ENCODE measurements at places on chromosomes 11 and 22. TPM values are rescaled to one million over a fixed set of nuclear protein-coding genes. Genes with fewer than 3 reads are reported as not detected.

Gene ALG8
- 61.7 TPM for total RNA-seq

- H3K27ac ChIP-seq, result no peak overlapping the region
- no peak overlapping the region for H3K4me3 ChIP-seq
- no peaks in the 10 kb centered on the region for H3K4me1 ChIP-seq
- DNase-seq, result no peak
These were observed 420.9 kb downstream of the METTL15 start for GRCh38 chr11:28529046-28529445.

- DNase-seq, result no peak
- H3K36me3 ChIP-seq, result peaks cover 10% of the 10 kb centered on the region
- peaks cover 20% of the 10 kb centered on the region for H3K4me1 ChIP-seq
- peak overlapping the region; percentile 27 for H3K27ac ChIP-seq
These were observed 53.2 kb downstream of the ALX4 start for GRCh38 chr11:44256673-44257291.

GRCh38 chr11:21909145-21909544 is 283.7 kb upstream of the ANO5 start:
- no peaks in the 10 kb centered on the region for H3K4me1 ChIP-seq
- H3K4me3 ChIP-seq, result no peak overlapping the region
- no peaks in the 10 kb centered on the region for H3K36me3 ChIP-seq
- no peak for DNase-seq

DNA sequence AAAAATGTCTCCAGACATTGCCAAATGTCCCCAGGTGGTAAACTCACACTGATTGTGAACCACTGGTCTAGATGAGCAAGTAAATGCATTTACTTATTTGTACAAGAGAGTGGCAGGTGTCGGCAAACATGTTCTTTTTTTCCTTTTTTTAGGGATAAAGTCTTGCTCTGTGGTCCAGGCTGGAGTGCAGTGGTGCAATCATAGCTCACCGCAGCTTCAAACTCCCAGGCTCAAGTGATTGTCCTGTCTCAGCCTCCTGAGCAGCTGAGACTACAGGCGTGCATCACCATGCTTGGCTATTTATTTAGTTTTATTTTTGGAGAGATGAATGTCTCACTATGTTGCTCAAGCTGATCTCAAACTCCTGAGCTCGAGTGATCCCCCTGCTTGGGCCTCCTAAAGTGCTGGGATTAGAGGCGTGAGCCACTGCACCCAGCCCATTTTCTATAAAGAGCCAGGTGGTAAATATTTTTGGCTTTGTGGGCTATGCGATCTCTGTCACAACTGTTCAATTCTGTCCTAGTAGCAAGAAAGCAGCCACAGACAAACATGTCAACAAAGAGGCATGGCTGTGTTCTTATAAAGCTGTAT is 1.4 kb downstream of the VPREB1 start:
- peaks cover 6% of the 10 kb centered on the region for H3K27me3 ChIP-seq
- peaks cover 18% of the 10 kb centered on the region for H3K4me1 ChIP-seq
- no peak for DNase-seq
- no peak overlapping the region for H3K27ac ChIP-seq
- no peak overlapping the region for H3K4me3 ChIP-seq

GRCh38 chr22:48799227-48799970 is 1028.3 kb downstream of the BRD1 start:
- H3K4me3 ChIP-seq, result no peak overlapping the region
- DNase-seq, result no peak
- no peak overlapping the region for H3K27ac ChIP-seq
- no peaks in the 10 kb centered on the region for H3K27me3 ChIP-seq
- H3K36me3 ChIP-seq, result no peaks in the 10 kb centered on the region
- no peaks in the 10 kb centered on the region for H3K4me1 ChIP-seq

- no peak overlapping the region for H3K27ac ChIP-seq
- peaks cover 34% of the 10 kb centered on the region for H3K36me3 ChIP-seq
- H3K4me3 ChIP-seq, result no peak overlapping the region
- no peak for DNase-seq
- H3K4me1 ChIP-seq, result peaks cover 10% of the 10 kb centered on the region
- H3K27me3 ChIP-seq, result peaks cover 5% of the 10 kb centered on the region
These were observed 14.9 kb downstream of the NCR3LG1 start for GRCh38 chr11:17366495-17366894.

DNA sequence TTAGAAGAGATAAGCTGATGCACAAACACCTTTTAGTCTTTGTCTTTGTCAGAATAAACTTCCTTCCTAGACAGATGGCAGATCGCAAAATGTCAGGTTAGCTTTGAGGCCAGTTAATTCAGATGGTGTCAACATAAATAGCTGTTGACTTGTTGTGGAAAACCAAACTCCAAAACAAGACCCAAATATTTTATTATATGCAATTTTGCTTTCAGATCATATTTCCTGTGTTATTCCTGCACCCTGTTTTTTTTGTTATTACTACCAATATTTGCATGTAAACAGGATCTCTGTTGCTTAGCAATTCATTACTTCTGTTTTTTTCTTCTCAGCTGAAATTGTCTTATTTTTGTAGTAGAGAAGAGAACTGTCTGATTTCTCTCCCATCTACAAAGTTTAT is 316.0 kb downstream of the ETS1 start:
- no peak overlapping the region for H3K4me3 ChIP-seq
- H3K4me1 ChIP-seq, result peaks cover 10% of the 10 kb centered on the region
- peaks cover 2% of the 10 kb centered on the region for H3K36me3 ChIP-seq
- DNase-seq, result no peak

DNA sequence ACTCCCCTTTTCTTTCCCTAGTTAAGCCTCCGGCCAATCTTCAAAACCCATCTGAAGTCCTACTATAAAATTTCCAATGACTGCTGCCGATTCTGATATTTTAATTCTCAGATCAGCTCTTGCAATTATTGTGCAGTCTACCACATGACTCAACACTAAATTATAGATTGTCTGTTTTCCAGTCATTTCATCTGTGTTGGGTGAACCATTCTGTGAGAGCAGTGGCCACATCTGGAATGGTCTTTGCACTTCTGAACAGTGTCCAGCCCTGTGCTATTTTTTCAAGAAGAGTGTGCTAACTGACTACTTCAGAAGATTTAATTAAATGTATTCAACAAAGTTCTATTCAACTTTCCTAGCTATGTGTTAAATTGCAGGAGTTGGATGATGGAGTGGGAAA is 47.2 kb upstream of the MMP7 start:
- H3K4me3 ChIP-seq, result no peak overlapping the region
- peaks cover 35% of the 10 kb centered on the region for H3K4me1 ChIP-seq
- H3K27me3 ChIP-seq, result no peaks in the 10 kb centered on the region

Gene PATE4
- not detected for total RNA-seq

Gene CFAP300
- total RNA-seq, result not detected

DNA sequence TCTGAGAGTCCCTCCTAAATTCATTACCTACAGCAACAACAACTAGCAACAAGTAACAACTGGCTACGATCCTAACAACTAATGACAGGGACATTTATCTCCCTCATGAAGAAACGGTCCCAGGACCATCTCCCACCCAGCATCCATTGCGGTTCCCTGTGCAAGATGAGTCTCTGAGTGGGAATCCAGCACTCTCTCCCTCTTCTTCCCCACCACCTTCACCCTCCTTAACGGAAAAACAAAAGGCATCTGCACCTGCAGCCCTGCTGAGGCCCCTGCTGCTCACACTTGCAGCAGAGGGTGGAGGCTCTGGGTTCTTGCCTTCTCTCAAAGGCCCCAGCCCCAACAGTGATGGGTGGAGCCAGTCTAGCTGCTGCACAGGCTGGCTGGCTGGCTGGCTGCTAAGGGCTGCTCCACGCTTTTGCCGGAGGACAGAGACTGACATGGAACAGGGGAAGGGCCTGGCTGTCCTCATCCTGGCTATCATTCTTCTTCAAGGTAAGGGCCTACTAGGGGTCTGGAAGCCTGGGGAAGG is at the start of gene CD3G:
CD3G (plus strand) TSS at position 364 of the 535 bp plus-strand sequence; CDS start at position 444, 80 bp downstream.
- peaks cover 53% of the 10 kb centered on the region for H3K36me3 ChIP-seq
- H3K27me3 ChIP-seq, result no peaks in the 10 kb centered on the region
- DNase-seq, result peak; percentile 92
- peak within 1 kb of the TSS; percentile 100 for H3K27ac ChIP-seq
- peak within 1 kb of the TSS; percentile 90 for H3K4me3 ChIP-seq
- peaks cover 73% of the 10 kb centered on the region for H3K4me1 ChIP-seq

Gene PHLDB1
- total RNA-seq, result 1.3 TPM

Gene ABCC8
- not detected for total RNA-seq

- no peaks in the 10 kb centered on the region for H3K36me3 ChIP-seq
- H3K27me3 ChIP-seq, result no peaks in the 10 kb centered on the region
- no peak overlapping the region for H3K27ac ChIP-seq
- no peak for DNase-seq
- H3K4me1 ChIP-seq, result no peaks in the 10 kb centered on the region
These were observed 47.6 kb upstream of the TEAD1 start for GRCh38 chr11:12626616-12627015.

DNA sequence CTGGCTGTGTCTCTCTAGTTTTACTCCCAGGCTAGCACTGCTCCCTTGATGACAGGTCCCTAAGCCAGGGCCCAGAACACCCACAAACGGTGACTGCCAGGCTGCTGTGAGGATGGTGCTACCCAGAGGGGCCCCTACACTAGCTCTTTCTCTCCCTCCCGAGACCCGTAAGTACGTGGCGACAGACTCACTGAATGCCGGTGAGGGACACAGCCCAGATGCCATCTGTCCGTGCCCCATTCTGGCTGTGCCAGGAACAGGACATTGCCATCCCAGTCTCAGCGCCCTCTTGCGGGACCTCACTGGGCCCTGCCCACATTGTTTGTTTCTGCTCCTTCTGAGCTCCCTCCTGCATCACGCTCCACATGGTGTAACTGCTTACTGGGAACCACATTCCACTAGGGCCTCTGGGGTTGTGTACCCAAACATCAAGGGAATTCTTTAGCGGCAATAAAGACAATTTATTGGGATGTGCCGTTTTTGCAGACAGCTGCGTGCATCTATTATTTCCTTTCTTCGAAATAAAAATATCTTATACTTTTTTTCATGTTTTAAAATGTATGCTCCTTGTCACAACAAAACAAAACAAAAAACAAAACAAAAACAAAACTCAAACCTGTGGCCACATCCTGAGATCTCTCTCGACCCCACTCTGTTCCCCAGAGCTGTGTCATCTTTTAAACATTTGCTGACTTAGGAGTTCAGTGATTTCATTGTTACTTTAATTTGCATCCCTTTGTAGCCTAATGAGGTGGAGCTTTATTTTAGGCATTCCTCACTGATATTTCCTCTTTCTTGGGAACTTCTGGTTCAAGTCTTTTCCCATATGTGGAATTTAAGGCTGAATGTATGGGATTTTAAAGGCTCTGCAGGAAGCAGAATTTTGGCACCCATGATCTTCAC is 4.4 kb upstream of the TPCN2 start:
- H3K27me3 ChIP-seq, result peaks cover 14% of the 10 kb centered on the region
- H3K36me3 ChIP-seq, result no peaks in the 10 kb centered on the region
- H3K4me3 ChIP-seq, result no peak overlapping the region
- no peak overlapping the region for H3K27ac ChIP-seq
- peak; percentile 74 for DNase-seq

Gene CLCF1
- 0.63 TPM for total RNA-seq

Gene NNMT
- total RNA-seq, result not detected

GRCh38 chr22:21714059-21714770 is 21.4 kb downstream of the YPEL1 start:
- H3K36me3 ChIP-seq, result peaks cover 2% of the 10 kb centered on the region
- H3K4me3 ChIP-seq, result no peak overlapping the region
- no peak for DNase-seq
- H3K27ac ChIP-seq, result no peak overlapping the region
- H3K4me1 ChIP-seq, result peaks cover 4% of the 10 kb centered on the region

DNA sequence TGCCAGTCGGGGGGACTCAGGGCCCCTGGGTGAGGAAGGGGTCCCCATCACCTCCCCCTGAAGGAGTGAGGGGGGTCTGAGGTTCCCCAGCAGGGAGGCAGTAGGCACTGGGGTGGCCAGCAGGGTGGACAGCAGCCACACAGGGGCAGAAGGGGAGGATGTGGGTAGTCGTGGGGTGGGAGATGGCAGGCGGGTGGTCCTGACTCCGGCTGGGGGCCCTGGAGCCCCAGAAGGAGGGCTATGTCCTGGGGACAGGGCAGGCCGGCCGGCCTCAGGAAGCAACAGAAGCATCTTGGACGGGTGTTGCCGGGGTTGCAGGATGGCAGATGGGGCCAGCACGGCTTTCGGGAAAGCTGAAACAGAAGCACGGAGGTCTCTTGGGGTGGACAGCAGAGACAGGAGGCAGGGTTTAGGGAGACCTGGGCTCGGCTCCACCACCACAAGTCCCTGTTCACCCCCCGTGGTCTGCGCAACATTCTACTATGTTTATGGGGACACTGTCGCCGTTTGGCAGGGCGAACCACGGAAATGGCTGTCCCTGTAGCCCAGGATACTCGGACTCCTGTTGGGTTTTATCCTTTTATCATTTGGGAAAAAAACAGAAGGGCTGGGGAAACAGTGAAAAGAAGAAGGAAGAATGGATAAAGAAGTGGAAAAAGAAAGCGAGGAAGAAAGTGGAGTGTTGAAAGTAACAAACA is 14.1 kb downstream of the VWCE start:
- peaks cover 6% of the 10 kb centered on the region for H3K36me3 ChIP-seq
- no peak overlapping the region for H3K27ac ChIP-seq
- peaks cover 2% of the 10 kb centered on the region for H3K4me1 ChIP-seq
- no peak for DNase-seq

Gene DEFB131B
- total RNA-seq, result not detected

DNA sequence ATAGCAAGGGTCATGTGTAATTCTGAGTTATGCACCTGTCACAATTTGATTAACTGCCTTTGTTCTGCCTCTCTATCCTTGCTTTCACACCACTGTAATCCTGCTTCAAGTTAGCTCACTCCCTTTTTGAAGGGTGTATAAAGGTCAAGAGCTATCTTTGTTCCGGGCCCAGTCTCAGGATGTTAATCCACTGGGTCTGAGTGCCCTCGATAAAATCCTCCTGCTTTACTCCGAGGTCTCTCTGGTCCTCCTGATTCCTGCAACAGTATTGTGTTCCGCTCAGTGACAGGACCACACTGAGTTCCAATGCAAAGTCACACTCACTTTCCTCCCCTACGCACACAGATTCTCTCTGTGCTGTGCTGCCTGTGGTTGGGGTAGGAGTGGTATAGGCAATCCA is 186.5 kb downstream of the DYNC2H1 start:
- no peak for DNase-seq
- no peaks in the 10 kb centered on the region for H3K27me3 ChIP-seq

DNA sequence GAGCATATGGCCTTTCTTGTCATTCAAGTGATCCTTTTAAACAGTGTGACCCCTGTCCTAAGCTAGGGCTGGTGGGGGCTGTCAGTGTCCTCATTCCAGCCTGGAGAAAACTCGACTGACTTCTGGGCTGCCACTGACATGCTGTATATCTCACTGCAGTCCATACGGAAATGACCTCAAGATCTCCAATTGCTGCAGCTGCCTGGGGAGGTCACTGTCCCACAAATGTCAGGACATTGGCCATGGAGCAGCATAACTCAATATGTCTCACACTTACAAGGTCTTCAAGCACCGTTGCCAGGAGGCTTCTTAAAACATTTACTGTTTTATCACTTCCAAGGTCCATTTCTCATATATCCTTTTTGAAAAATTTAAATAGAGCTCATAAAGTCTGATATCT is 27.8 kb upstream of the CSNK2A3 start:
- H3K27ac ChIP-seq, result no peak overlapping the region
- no peak overlapping the region for H3K4me3 ChIP-seq
- no peaks in the 10 kb centered on the region for H3K4me1 ChIP-seq
- no peak for DNase-seq

Gene POLDIP3
- 75.4 TPM for total RNA-seq
